ENCODE measurements at places on chromosomes 7 and 10.

GRCh38 chr7:832968-833424 is 720 bp downstream of the SUN1 start:
- no peak for DNase-seq

DNA sequence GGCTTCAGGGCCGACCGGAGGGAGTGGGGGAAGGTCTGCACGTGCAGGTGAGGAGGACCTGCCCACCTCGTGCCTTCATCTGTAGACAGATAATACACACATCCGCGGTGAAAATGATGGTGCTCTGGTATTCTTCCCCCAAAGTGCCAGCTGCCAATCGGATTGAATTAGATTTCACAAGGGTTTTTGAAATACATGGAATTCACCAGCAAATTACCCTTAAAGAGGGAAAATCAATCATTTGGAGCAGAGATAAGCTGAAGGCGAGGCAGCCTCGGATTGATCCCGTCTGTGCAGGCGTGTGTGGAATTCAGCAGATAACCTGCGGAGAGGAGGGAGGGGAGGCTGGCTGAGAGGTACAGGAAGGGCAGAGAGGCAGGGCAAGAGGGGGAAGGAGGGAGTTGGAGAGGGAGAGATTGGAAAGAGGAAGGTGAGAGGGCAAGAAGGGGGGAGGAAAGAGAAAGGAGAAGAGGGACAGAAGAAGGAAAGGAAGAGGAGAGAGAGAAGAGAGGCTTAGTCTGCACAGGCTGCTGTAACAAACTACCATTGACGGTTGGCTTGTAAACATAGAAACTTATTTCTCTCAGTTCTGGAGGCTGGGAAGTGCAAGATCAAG is 84.2 kb downstream of the C10orf105 start:
- DNase-seq: no peak

DNA sequence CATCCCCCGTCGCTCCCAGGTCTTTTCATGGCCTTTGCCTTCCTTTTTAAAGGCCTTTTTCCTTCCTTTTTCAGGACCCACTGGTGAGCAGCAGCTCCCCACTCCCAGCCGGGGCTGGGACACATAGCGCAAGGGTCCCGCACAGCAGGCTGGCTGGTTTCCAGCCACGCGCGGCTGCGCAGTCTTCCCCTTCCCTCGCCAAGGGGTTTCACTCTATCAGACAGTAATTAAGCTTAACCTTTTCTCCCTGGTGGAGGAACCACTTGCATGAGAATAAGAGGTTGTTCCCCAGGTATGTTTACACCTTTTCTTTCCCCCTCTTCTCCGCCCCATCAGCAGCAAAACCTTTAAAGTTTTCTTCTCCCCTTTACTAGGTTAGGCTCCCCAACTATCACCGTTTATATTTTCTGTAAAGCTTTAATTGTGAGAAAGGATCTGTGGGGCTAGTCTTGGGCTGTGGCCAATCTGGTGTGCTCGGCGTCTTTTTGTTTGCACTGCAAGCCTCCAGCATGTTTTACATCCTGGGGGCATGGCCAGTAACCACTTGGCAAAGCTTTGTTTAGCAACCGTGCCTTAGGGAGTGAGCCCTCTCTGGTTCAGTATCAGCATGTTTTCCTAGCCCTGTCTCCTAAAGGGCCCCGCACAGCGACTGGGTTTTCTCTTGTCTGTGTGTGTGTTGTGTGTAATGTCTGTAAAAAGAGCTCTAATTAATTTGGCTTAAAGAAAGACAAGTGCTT is 219.6 kb downstream of the PHF14 start:
- no peak for DNase-seq

- DNase-seq: no peak
Observed at GRCh38 chr7:2970307-2970664, 73.4 kb downstream of the CARD11 start.

All from globus pallidus (tissue), 1 donor.